ENCODE measurements at places on chromosomes 1 and 21.

- DNase-seq = no peak
Measured at GRCh38 chr1:79617777-79618176, 611.2 kb upstream of the ADGRL4 start.

DNA sequence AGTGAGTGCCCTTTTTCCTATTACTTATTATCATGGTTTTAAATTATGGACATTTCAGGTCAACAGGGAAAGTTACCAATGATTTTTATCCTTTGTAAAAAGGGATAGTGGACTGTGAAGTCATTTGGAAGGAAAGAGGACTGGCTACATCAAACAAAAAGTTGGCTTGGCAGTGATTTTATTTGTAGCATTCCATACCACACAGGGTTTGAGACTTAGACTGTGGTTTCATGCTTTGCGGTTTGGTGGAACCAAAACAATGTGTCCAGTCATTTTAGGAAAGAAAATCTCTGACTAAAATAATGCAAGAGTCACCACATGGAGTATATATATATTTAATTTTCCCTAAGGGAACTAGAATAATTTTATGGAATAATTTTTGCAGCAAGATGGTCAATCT is 239.5 kb downstream of the HMCN1 start:
- no peak for DNase-seq

- DNase-seq = peak; percentile 61
Measured at GRCh38 chr1:166166698-166167571, at the start of gene FAM78B. Gene FAM78B, minus strand, starts transcription at chr1:166167001. Its CDS starts 753 bp downstream, at chr1:166166248.

DNA sequence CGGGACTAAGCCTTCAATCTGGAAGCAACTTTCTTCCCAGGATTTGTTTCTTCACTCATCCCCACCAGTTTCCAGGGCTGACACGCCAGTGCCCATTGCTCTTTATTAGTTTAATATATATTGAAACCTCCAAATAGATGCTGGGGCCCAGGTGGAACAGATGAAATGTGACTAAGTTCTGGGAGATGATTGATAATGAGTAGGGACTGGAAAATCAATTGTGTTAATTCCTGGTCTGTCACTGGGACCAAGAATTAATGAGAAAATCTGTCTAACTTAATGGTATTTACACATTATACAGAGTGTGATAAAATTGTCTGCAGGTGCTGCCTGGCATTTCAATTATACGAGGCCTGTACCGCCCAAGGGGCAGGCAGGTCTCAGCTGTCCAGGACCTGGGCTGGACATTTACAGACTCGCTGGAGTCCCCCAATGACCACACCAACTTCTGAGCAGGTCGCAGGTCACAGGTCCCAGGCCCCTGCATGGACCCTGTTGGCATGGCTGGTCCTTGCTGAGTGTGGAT is 35.8 kb downstream of the UBIAD1 start:
- no peak for DNase-seq

GRCh38 chr1:22763487-22764200 is 53.0 kb downstream of the EPHB2 start:
- no peak for DNase-seq

GRCh38 chr1:81424061-81424460 is 376.7 kb upstream of the ADGRL2 start:
- no peak for DNase-seq

DNA sequence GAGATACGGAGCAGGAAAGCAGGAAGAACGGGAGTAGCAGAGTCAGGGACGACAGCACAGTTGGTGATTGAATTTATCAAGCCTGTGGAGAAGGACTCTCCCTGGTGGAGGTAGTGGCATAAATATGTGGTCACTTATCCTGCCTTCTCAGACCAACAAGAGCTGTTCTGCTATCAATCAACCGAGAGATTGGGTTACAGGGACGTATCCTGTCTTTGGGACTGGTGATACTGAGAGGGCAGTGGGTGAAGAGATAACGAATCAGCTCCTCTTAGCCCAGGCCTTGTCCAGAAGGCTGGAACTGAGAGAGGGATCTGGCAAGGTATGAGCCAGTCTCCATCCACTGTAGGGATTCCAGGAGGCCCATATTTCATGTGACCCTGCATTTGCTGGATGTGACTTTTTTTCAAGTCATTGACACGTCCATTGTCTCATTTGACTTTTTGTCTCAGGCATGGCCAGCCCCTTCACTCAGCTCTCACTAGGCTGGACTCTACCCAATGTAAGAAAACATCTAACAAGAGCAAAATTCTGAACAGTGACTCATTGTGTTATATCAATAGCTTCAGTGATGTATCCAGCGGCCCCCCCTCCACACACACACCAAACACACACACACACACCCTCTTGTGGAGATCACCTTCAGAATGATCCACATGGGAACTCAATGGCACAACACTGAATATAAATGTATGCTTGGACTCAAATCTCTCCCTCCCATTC is 11.3 kb downstream of the C1orf116 start:
- no peak for DNase-seq

GRCh38 chr1:201892211-201892610 is 3.5 kb downstream of the SHISA4 start:
- no peak for DNase-seq

GRCh38 chr1:62882201-62883104 is 98.5 kb downstream of the ATG4C start:
- DNase-seq = no peak

DNA sequence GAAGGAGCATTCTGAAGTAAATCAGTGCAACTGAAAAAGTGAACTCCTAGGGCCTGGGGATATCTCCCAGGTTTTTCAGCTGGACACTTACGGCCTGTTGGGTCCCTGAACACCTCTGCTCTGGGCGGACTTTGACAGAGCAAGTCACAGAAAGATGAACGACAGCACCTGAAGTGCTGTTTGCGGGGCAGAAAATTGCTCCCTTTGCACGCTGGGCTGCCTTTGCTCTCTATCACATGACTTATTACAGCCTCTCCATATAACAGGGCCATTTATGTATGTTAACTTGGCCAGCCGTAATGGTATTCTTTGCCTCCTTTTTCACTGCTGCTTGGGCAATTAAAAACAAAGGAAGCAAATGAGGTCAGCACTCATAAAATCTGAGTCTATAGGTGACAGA is 332.9 kb downstream of the BARHL2 start:
- no peak for DNase-seq

DNA sequence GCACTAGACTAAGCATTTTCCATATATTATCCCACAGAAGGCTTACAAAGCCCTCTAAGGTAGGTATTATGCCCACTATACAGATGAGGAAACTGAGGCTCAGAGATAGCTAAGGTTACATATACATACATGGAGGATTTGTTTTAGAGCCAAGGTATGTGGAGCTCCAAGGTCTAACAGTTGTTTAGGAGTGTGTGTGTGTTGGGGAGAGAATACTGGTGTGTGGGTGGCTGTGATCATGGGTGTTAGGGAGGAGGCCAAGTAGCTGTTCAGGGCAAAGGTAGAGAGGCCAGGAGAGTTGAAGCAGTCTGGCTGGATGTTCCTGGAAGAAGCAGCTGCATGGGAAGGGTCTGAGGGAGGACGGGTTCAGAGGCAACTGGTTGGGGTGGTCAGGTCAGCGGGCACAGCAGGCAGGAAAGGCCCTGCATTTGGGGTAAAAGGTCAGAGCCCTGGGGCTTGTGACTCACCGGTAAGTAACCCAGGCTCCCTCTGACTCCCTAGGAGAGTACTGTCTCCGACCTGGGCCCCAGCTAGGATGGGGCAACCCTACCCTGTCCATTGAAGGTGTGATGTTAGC is 5.1 kb upstream of the LDLRAP1 start:
- DNase-seq = no peak

- no peak for DNase-seq
Measured at GRCh38 chr1:185338719-185339622, 21.9 kb upstream of the IVNS1ABP start.

- no peak for DNase-seq
Measured at GRCh38 chr1:20184997-20185833, 681 bp upstream of the UBXN10 start.

- no peak for DNase-seq
Measured at GRCh38 chr1:210228158-210228557, 4.4 kb upstream of the SERTAD4 start.

- no peak for DNase-seq
Measured at GRCh38 chr1:169495046-169495775, 9.5 kb upstream of the SLC19A2 start.

- no peak for DNase-seq
Measured at GRCh38 chr1:155649676-155650075, 38.9 kb downstream of the YY1AP1 start.

DNA sequence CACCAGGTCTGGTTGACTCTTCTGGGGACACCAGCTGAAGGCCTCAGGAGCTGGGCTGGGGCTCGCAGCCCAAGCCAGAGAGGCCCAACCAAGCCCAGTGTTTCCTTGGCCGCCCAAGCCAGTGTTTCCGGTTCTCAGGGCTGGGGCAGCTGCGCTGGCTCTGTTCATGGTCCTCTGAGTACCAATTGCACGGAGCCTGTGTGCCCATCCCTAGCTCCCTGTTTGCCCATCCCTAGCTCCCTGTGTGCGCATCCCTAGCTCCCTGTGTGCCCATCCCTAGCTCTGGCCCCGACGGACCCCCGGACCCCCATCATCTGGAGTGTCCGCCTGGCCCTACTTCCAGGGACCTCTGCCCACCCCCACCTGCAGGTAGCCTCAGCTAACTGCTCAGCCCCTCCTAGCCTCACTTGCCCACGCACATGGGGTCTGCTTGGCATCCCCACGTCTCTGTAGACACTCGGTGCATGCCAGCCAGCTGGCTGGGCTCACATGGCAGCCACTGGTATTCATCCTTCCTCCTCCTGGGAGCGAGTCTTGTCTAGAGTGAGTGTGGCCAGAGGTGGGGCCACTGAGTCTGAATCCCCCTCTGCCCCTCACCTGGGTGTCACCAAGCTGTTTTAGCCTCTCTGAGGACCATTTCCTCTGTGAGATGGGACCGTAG is 64.0 kb downstream of the WNT9A start:
- peak; percentile 15 for DNase-seq

GRCh38 chr1:2528966-2529783 is 888 bp downstream of the HES5 start:
- no peak for DNase-seq

- DNase-seq = no peak
Measured at GRCh38 chr1:245221805-245222204, 67.0 kb downstream of the KIF26B start.

GRCh38 chr1:160472112-160472511 is 50.9 kb downstream of the SLAMF6 start:
- no peak for DNase-seq

- DNase-seq = no peak
Measured at GRCh38 chr1:218488986-218489385, 143.8 kb downstream of the TGFB2 start.

- DNase-seq = peak; percentile 42
Measured at GRCh38 chr1:32447469-32448185, 17.2 kb upstream of the ZBTB8B start.

DNA sequence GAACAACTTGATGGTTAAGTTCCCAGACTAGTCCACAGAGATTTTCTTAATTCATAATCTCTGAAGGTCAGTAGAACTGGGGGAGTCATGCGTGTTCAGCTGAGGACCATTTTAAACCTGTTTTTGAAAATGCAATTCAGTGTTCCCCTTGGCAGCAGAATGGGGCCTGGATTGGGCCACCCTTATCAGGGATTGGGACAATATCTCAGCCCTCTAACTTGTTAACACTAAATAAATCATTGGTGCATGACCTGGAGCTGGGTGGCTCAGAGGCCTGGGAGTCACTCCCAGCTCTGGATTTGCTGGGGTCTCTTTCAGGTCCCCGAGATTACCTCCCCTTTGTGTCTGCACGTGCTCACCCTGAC is 55.3 kb downstream of the MRPS6 start:
- DNase-seq = no peak

DNA sequence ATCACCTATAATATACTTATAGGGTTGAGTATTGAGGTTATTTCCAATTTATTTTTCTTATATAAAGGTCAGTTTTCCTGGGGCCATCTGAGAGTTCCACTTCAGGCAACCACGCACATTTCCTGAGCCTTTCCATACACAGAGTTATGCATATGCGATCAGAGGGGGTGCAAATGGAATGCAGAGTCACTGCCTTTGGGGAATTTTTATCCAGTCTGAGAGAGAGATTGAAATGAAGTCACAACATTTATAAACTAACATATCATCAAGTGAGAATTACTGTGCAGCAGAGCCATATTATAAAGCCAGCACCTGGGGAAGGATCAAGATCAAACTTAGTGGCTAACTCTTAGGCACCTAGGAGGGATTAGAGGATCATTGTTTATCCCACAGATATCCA is 299.9 kb upstream of the PLXNA2 start:
- no peak for DNase-seq

DNA sequence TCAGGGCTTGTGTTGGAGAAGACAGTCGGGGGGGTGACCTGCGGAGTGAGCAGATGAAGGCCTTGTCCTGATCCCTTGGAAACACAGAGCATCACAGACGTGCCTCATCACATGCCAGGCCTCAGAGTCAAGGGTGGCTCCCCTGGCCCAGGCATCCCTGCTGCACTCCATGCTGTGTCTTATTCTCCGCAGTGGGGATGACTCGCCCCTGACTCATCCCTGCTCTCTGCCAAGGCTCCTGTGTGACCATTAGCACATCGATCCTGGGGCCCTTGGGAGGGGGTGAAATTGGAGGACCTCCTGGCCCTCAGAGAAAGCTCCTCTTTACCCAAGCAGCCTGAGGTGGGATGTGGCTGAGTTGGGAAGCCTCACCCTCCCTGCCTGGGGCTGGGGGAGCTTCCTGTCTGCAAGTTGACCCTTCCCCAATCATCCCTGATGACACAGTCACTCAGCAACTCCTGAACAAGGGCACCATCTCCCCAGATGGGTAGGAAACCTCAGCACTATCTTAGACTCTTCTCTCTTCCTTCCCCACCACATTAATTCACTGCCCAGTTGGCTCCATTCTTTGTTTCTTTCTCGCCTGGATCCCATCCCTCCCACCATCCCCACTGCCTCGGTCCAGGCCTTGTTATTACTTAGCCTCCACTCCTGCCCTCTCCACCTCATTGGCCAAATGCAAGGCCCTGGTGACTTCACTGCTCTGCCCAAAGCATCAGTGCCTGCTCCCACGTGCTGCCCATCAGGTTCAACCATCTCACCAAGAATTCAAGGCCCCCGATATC is 74.6 kb downstream of the CAMK2N1 start:
- no peak for DNase-seq
